ENCODE measurements at places on chromosomes 4 and X.

DNA sequence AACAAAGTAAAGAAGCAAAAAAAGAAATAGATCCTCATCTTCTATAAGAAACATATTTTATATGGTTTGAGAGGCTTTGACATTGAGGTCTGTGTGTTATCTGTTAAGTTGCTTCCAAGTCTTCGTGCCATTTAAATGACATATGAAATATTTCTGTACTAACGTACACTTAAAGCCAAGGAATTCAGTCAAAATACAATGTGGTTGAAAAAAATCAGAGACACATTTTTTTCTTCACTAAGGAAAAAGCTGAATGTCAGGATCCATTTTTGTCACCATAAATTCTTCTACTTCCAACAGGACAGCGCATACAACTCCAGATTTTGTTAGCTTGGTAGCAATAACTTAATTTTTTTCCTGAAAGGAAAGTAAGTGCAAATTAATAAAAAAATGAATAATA is 168.5 kb downstream of the FAT4 start:
- DNase-seq, result no peak

DNA sequence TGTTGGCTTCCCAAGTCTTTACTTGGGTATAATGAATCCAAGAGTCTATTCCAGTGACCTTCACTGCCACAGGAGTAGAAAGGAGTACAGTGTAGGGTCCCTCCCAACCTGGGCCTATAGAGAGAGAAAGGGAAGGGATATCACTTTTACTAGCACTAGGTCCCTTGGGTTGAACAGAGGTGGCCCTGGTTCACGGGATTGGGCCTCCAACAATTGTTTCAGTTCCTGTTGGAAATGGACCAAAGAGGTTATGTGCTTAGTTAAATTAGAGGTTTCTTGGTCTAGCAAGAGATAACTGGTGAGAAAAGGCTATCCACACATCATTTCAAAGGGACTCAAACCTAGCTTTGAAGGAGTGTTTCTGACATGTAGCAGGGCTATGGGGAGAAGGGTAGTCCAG is 57.1 kb upstream of the MED14 start:
- no peak for DNase-seq

GRCh38 chr4:120549011-120549570 is 373.4 kb downstream of the PRDM5 start:
- no peak for DNase-seq

DNA sequence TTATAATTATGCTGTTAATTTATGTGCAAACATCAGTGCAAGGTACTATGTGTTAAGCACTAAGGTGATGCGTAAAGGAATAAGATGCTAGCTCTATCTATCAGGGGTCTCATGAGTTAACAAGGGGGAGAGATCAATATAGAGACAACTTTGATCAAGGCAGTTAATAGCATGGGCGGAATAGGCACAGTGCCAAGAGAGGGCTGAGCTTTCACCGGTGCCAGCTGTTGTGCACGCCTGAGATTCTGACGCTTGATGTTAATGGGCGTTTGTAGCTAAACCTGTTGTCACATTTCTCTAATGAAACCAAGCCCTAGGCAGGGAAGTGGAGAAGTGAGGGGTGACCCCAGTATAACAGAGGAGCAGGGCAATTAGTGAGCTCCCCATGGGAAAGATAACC is 86.0 kb upstream of the NMU start:
- DNase-seq, result no peak

- no peak for DNase-seq
Observed at GRCh38 chrX:13376857-13377549, 57.1 kb upstream of the ATXN3L start.

- no peak for DNase-seq
Observed at GRCh38 chrX:45518552-45518951, 317.9 kb upstream of the DIPK2B start.

- no peak for DNase-seq
Observed at GRCh38 chrX:37659047-37659446, 26.5 kb upstream of the XK start.

- no peak for DNase-seq
Observed at GRCh38 chr4:7815981-7816380, 123.7 kb downstream of the AFAP1 start.

GRCh38 chr4:168696826-168697225 is 200.0 kb downstream of the PALLD start:
- no peak for DNase-seq

Measured in HuH-7 (cell line).